ENCODE measurements at places on chromosomes 7 and 10.

- DNase-seq, result no peak
Observed at GRCh38 chr7:4734587-4735345, 40.7 kb upstream of the AP5Z1 start.

DNA sequence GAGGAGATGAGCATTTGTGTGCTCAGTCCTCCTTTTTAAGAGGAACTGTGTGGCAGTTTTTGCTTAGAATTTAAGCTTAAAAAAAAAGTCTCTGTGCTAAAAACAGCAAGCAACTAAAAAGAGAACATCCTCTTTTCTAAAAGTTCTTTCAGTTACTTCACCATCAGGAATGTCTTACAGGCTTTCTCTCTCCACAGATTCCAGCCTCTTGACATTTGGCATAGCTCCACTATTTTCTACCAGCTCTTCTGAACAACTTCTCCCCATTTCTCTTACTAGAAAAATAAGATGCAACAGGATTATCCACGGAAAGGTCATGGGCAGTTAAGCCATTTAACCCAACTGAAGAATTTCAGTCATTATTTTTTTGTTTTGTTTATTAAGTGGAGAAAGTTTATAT, 13.2 kb downstream of the PCLO start:
- no peak for DNase-seq

DNA sequence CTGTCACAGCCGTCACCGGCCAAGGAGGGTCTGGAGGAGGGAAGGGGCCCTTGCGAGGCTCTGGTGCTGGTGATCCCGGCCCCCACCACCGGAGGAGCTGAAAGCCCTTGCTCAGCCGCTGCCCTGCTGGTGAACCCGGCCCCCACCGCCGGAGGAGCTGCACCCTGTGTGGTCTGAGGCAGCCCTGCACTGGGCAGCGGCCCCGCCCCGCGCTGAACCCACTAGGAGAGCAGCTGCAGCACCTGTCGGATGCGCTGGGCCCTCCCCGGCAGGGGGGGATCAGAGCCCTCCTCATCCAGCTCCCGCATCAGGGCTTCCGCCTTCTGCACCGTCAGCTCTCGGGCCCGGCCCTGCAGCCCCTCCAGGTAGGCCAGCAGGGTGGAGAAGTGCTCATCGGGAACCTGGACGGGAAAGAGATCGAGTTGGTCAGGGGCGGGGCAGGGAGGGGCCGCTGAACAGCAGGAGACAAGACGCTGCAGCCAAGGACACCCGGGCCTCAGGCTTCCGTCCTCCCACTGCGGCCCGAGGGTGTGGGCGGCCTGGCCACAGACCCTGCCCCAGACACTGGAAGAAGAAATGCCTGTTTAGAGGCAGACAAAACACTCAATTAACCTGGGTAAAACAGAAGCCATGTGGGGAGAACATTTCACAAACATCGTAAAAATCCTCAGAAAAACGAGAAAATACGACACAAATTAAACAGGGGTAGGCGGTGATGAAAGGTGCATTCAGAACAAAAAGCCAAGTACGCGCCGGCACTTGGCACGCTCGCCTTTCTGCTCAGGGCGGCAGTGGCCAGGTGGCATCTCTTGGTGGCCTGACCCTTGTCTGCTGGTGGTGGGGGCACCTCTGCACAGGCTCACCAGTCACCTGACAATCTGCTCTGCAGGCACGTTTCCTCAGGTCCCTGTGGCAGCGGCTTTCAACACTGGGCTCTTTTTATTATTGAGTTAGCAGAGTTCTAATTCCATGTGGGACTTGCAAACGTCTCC, 14.7 kb downstream of the CYP2W1 start:
- DNase-seq, result no peak

- no peak for DNase-seq
Observed at GRCh38 chr7:13257661-13258060, 570.2 kb downstream of the ARL4A start.

GRCh38 chr10:110681023-110681681, 37.0 kb downstream of the RBM20 start:
- peak; percentile 12 for DNase-seq

DNA sequence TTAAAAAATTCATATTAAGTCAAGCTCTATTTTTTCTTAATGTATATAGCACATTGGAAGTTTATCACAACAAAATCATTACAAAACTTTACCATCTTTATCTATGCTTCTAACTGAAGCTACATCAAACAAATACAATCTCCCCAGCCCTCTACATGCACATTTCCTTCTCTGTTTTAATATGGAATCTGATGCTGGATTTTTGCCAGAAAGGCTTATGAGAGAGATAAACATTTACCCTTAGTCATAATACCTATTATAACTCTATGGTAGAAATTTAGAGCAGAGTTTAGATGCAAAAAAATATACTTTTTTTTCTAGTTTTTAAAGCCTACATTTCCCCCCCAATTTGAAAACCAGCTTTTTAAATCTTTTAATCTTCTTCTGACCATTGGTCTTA, 1198.6 kb downstream of the GATA3 start:
- DNase-seq, result no peak

DNA sequence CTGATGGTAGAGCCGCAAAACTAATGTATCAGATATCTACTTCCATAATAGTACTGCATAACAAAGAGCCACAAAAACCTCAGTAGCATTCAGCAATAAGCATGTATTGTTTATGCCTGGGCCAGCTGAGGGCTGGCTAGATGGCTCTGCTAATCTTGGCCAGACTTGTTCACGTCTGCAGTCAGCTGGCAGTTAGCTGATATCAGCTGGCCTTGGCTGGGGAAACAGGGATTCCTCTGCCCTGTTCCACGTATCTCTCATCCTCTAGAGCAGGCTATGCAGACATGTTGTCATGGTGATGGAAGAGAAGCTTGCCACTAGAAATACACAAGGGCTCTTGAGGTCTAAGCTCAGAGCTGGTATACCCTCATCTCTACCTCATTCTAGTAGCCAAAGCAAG, 62.9 kb downstream of the GRM8 start:
- DNase-seq, result no peak
